ENCODE measurements at places on chromosomes 12 and 14.

- no peak for DNase-seq
Observed at GRCh38 chr12:26451763-26452162, 256.4 kb downstream of the SSPN start.

DNA sequence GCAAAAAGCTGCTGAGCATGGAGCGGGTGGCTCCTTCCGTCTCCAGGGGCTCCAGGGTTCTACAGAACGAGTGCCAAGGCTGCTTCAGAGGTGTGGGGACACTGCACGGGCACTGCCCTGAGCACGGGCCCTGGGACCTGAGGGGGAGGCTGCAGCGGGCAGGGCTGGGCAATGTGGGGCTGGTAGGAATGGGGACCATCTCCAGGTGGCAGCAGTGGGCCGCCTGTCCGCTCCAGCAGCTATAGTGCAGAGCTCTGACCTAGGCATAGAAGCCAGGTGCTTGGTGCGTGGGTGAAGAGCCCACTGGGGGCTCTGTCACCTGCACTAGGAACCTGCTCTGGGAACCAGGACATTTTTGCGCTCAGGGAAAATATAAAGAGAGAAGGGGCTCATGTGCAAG is 22.3 kb downstream of the HDAC7 start:
- peak; percentile 51 for DNase-seq

GRCh38 chr12:103957865-103958388 is 7.7 kb upstream of the TDG start:
- DNase-seq, result no peak

GRCh38 chr12:12881151-12881909 is 10.0 kb upstream of the GPRC5A start:
- no peak for DNase-seq

DNA sequence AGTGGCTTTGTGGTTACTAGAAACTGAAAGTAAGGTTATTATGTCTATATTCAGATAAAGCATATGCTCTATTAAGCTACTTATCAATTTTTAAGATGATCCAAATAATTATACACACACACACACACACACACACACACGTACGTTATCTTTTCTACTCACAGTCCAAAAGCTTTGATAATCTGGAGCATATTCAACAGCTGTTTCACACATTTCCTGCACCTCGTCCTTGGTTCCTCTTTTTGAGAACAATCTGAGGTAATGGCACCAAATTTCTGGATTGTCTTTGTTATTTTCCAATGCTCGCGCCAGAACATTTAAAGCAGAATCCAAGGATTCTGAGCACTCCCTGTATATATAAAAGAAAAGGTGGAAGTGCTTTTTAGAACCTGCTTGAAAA is 37.5 kb downstream of the ZFC3H1 start:
- no peak for DNase-seq

All from CD4-positive, alpha-beta T cell treated with Interleukin-17A for 1 hour (primary cell).